ENCODE measurements at places on chromosomes 12 and 14.

DNA sequence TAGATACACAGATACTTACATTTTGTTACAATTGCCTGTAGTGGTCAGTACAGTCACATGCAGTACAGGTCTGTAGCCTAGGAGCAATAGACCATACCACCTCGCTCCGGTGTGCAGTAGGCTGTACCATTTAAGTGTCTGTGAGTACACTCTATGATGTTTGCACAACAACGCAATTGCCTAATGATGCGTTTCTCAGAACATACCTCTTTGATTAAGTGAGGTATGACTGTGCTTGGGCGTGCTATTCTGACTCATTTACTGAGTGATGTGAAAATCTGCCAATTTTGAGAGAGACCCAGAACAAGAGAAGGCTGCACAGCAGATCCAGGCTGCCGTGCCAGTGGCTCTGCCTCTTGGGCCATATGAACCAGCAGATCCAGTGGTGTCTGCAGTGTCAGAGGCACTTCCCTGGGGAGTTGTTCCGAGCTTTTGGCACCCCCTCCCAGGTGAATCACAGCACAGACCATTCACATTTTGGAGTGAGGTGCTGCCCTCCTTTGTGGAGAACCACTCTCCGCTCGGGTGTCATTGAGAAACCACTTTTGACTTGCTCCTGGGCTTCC is 20.4 kb downstream of the DLK1 start:
- no peak for DNase-seq

- DNase-seq, result no peak
These were observed 62.9 kb upstream of the EEA1 start for GRCh38 chr12:92992041-92992440.

GRCh38 chr14:80385336-80385735 is 174.0 kb upstream of the DIO2 start:
- DNase-seq, result no peak

- DNase-seq, result no peak
These were observed 183.5 kb downstream of the ADGRD1 start for GRCh38 chr12:131137009-131137835.

DNA sequence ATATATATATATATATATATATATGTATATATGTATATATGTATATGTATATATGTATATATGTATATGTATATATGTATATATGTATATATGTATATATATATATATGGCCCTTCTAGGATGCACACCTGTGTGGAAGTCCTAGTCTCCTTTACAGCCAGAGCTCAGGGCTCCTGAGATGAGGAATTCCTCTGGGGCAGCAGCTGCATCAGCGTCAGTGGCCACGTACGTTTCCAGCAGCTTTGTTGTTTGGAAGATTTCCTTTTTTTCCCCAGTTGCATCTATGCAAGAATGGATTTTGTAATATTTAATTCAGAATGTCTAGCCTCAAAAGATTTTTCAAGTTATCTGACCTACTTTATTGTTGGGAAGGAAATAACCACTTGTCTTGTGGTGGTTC is 68.6 kb downstream of the TNFAIP2 start:
- DNase-seq, result no peak

All from erythroblast (primary cell).